ENCODE measurements at places on chromosomes 7 and 10. TPM values are rescaled to one million over a fixed set of nuclear protein-coding genes. Genes with fewer than 3 reads are reported as not detected.

DNA sequence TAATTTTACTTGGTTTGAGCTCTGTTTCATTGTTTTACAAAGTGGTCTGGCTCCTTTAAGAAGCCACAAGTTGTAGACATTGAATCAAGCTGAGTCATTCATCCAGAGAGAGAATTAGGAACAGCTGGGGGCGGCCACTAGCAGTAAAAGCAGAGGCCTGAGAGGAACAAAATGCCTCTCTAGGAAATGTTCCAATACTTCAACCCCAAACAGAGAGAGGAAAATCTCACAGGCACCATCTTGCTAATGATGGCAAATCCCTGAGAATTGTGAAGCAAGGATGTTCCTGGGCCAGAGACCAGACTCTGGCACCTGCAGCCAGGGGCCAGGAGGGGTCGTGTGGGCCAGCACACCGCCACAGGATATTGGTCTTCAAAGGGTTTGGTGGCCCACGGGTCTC, 26.5 kb upstream of the TRIL start:
- no peak for DNase-seq

- no peak for DNase-seq
Measured at GRCh38 chr10:81696609-81697388, 178.2 kb upstream of the NRG3 start.

GRCh38 chr7:87426160-87426559, 49.3 kb downstream of the ABCB4 start:
- DNase-seq: no peak

GRCh38 chr10:79270466-79271246, 76.6 kb upstream of the PPIF start:
- no peak for DNase-seq

GRCh38 chr10:43867667-43868565, 219.2 kb upstream of the ZNF32 start:
- no peak for DNase-seq

GPR141 gene
- total RNA-seq: 1.4 TPM

- DNase-seq: no peak
Measured at GRCh38 chr7:37817591-37817960, 30.8 kb upstream of the NME8 start.

DNA sequence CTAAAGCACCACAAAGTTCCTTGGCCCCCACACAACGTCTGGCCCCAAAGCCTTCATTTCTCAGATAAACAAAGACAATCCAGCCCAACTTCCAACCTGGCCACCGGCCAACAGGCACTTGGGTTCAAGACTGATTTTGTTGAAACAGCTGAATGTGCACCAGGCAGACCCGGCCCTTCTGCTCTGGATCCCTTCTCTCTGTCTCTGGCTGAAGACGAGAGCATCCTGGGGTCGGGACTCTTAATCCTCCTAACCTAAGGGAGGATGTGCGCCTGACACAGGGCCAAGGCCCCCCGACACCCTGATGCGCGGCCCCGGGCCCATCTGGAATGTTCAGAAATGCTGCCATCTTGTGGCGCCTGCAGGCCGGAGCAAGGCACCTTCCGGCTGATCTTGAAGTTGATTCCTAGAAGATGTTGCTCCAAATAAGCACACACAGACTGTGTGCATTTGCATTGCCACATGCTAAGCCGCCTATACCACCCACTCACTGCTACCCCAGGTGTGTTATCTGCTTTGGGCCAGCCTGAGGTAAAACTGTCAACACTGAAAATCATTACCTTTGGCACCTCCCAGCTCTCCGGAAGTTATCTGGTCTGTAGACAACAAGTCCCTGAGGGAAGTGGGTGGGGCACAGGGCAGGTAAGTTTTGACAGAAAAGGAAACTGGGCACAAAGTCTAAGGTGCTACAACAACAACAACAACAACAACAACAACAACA, 98.4 kb upstream of the HABP2 start:
- peak; percentile 27 for DNase-seq

ANKRD16 gene
- 16.4 TPM for total RNA-seq

- DNase-seq: no peak
Measured at GRCh38 chr7:73394422-73394821, 39.2 kb upstream of the FZD9 start.

PMPCB gene
- 73.9 TPM for total RNA-seq

ACTL6B gene
- total RNA-seq: 81.5 TPM

DNA sequence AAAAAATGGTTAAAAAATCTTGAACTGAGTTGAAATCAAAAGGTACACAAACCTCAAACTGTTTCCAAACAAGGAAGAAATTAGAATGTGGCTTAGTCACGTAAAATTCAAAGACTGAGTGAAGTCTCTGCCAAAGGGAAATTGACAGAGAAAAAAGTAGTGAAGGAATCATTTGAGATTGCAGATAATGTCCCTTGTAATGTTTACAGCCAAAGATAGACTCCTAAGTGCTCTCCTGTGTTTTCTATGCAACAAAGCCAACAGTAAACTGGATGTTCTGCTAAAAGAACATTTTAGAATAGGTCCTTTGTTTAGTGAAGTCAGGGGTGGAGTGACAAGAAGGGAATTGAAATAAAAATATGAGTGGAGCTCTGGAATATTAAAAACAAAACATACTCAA, 117.9 kb downstream of the ITGA8 start:
- DNase-seq: no peak

DNA sequence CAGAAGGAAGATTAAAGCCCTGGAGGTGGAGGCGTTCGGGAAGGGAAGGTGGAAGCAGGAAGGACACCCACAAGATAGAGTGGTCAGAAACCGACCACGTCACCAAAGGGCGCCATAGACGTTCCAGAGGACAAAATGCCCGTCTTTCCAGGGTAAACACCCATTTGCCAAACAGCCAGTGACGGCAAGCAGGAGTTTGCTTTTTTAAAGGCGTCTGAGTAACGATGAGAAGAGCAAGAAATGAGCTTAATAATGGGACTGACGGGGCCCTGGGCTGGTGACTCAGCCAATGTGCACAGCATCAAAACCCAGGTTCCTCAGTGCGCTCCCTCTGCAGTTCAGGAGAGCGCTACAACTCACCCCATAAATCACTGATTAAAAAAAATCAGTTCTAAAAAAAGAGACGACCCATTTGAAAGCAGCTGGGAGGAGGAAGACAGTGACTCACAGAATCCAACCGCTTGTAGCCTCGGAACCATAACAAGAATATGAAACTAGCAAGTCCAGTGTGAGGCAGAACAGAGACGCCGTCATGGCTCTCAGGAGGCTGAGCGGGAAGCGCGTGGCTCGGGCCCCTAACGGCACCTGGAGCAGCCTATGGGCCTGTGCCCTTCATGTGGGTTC, 5.9 kb downstream of the DIP2C start:
- DNase-seq: peak; percentile 77

- no peak for DNase-seq
Measured at GRCh38 chr7:28627896-28628295, 215.6 kb downstream of the CREB5 start.

SCIN gene
- 11.2 TPM for total RNA-seq

MYOZ1 gene
- total RNA-seq: 1.6 TPM

CDNF gene
- total RNA-seq: 1.3 TPM

STAM gene
- total RNA-seq: 47.4 TPM

DNA sequence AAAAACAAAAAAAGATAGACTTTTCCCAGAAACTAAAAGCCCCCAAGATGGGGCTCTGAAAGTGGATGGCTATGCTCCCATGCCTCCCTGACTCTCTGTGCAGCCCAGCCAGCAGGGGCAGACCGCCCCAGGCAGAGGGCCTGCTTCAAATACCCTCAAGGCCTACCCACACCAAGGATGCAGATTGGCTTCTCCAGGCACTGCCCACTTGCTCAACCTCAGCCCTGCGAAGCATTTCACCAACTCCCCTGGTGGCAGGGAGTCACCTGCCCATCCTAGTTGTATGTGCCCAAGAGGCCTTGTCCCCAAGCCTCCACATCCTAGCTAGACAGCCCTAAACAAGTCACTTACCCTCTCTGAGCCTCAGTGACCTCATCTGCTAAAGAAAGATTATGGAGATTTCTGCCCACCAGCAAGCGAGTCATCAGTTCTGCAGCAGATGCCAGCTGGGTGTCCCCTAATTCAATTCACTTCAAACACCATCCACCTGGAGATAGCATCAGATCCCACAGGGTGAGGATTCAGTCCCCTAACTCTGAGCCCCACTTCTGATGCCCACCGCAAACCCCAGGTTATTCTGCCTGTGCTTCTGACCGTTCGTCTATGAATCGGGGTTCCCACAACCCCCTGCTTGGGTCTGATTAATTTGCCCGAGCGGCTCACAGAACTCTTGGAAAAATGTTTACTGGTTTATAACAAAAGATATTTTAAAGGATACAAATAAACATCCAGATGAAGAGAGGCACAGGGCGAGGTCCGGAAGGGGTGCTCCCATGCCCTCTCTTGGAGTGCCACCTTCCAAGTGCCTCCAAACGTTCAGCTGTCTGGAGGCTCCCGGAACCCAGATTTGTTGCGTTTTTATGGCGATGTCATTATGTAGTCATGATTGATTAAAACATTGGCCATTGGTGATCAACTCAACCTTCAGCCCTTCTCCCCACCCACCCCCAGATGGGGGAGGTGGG, 18.6 kb upstream of the ZMIZ1 start:
- peak; percentile 38 for DNase-seq

ZNHIT1 gene
- total RNA-seq: 41.9 TPM

C10orf67 gene
- 0.41 TPM for total RNA-seq

DNA sequence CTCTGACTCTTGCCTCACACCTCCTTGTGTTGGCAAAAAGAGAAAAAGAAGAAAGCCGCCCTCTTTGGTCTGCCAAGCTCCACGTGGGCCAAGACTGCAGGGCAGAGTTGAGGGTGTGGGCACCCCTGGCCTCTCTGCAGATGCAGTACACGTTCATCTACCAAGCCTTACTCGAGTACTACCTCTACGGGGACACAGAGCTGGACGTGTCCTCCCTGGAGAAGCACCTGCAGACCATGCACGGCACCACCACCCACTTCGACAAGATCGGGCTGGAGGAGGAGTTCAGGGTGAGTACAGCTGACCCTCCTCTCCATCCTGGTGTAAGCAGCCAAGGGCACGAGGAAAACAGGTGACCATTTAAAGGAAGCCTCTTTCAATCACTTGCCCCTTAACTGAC, 56.1 kb downstream of the MKI67 start:
- DNase-seq: peak; percentile 24

DNA sequence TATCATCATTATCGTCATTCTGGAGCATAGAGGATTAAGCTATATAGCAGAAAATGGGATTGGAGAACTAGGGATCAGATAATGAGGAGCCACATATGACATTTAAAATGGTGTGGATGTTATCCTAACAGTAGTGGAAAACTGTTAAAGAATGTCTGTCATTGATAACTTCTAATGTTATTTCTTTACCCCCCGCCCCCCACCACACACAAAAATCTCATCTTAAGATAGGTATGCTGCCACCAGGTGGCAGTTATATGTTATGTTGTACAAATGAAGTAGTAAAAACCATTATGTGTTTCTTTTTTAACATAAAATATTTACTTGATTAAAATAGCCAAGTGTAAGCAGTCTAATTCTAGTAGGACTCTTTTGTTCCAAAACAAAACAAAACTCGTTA, 13.0 kb downstream of the AKAP9 start:
- DNase-seq: no peak

DIP2C gene
- 69.2 TPM for total RNA-seq

DNA sequence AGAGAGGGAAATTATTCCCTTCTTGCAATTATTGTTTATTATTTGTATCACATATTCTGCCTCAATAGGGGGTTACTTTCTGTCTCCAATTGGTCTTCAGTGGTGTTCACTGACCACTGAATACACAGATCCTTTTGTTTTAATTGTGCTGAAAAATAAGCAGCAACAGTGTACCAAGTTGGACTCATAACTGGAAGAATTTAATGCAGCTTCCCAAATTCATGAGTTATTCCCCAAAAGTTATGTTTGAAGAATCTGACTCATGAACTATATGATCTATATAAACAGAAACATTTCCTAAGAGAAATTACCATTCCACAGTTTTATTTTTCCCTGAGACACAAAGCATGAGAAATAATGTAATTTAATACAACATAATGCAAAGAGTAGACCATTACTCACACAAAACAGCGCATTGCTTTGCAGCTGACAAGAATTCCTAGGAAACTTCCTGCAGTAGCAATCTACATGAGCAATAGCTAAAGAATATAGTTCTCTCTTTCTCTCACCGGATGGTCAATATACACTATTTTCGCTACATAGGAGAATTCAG, 479.2 kb downstream of the HTR7 start:
- no peak for DNase-seq

DNA sequence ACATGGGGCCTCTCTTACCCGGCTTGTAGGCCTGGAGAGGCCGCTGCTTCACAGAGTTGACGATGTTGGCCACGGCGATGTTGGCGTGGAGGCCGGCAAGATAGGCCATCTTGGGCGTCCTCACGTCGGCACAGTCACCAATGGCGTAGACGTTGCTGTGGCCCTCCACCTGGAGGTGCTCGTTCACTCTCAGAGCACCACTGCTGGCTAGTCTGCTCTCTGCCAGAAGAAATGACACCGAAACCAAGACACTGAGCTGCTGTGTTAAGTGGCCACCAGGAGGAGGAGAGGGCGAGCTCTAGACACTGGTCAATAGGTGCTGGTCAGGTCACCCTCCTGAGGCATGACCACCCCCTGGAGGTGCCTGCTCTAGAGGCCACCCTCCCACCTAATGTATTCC, 17.7 kb downstream of the AIFM2 start:
- DNase-seq: no peak

LRIT1 gene
- not detected for total RNA-seq
